ENCODE measurements at places on chromosomes 2 and 18. TPM values are rescaled to one million over a fixed set of nuclear protein-coding genes. Genes with fewer than 3 reads are reported as not detected.

ARL6IP6 gene
- total RNA-seq: 31.2 TPM

PRADC1 gene
- 14.8 TPM for total RNA-seq

PIEZO2 gene
- total RNA-seq: not detected

GCKR gene
- not detected for total RNA-seq

UGT1A3 gene
- total RNA-seq: not detected

CAPN10 gene
- total RNA-seq: 48.4 TPM

SLC14A1 gene
- 0.86 TPM for total RNA-seq

VIT gene
- total RNA-seq: not detected

NXPH2 gene
- not detected for total RNA-seq

CDCA7 gene
- 116 TPM for total RNA-seq

AQP12A gene
- not detected for total RNA-seq

CHRNG gene
- total RNA-seq: not detected

ZSWIM2 gene
- not detected for total RNA-seq
